ENCODE measurements at places on chromosomes 4 and X.

DNA sequence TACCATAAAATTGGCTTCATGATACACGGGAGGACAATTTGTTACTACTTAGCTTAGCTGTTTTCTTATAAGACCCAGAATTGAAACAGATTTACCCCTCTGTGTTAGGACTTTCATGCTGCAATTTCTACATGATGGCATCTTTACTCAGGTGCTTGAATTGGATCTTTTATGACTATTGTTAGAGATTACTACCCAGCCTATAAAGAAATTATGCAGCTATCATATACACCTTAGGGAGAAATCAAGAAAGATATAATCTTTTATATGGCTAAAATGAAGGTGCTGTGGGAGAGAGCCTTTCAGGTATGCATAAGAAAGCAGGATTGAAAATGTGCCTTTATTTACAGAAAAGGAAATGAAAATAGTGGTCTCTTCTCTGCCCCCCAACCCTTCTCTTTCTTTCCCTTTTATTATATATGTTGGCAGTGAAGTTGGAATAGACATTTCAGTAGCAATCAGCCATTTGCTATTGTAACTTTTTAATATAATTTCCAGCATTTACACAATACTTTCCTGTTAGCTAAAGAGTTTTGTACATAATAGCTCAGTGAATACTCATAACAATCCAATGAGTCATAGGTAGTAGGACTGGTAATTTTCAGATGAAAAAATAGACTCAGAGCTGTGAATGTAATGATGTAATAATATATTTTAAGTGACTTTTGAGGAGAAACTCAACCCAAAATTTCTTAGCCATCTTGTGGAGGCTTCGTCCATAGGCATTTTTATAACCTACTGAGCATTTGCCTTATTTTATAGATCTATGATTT is 311.8 kb downstream of the ADGRL3 start:
- DNase-seq = peak; percentile 78

DNA sequence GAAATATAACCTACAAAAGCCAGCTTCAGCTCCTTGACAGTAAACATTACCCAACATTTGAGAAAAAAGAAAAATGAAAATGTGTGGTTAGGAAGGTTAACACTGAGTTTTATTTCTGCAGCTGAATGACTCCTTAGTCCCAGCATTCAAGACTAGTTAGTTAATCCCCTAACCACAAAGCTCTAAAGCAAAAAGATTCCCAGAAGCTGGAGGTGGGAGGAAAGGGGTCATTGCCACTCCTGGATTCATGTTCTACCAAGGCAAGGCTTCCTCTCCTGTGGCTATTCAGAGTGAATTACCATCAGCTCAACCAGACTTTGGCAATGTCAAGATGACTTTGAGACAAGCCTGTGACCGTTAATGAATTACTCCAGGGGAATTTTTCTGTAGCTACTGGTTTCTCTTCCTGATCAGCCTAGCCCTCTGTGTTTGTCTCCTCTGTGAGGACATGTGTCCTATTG is 63.6 kb downstream of the HADH start:
- peak; percentile 35 for DNase-seq

GRCh38 chr4:183249854-183250253 is 70.2 kb downstream of the CLDN22 start:
- peak; percentile 27 for DNase-seq

DNA sequence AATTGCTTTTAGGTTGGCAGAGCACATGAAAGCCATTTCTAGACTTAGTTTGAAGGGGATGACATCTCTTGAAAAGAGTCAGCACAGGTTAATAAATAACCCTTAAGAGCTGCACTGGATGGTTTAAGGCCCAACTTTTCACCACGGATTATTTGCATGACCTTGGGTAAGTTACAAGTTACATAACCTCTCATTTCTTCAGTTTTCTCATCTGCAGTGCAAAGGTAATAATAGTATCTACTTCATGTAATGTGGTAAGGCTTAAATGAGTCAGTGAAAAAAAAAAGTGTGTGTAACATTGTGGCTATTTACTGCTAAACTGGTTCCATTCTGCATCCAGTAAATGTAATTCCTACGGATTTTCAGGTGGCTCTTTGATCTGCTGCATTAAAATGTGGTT is 715.8 kb downstream of the CCSER1 start:
- DNase-seq = no peak

GRCh38 chr4:38734446-38734845 is 48.3 kb downstream of the TLR10 start:
- DNase-seq = no peak

DNA sequence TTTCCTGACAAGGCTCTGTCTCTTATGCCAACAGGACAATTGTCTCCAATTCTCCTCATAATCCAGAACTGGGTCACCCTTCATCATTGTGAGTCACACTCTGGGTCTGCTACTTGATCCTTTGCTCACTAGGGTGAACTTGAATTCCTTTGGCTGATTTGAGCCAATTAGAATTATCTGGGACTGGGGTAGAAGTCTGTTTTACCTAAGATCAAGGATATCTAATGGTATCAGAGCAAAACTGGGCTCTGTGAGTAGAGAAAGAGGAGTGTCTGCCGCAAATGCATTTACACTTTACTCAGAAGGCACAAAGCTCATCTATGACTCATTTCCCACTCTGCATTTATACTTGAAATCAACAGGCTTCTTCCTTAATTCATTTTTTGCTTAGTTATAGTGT is 72.6 kb downstream of the PITX2 start:
- DNase-seq = peak; percentile 14

GRCh38 chrX:69229436-69229835 is 64.2 kb upstream of the PJA1 start:
- DNase-seq = peak; percentile 85

- DNase-seq = peak; percentile 28
Observed at GRCh38 chr4:124199755-124200154, 512.8 kb downstream of the ANKRD50 start.

DNA sequence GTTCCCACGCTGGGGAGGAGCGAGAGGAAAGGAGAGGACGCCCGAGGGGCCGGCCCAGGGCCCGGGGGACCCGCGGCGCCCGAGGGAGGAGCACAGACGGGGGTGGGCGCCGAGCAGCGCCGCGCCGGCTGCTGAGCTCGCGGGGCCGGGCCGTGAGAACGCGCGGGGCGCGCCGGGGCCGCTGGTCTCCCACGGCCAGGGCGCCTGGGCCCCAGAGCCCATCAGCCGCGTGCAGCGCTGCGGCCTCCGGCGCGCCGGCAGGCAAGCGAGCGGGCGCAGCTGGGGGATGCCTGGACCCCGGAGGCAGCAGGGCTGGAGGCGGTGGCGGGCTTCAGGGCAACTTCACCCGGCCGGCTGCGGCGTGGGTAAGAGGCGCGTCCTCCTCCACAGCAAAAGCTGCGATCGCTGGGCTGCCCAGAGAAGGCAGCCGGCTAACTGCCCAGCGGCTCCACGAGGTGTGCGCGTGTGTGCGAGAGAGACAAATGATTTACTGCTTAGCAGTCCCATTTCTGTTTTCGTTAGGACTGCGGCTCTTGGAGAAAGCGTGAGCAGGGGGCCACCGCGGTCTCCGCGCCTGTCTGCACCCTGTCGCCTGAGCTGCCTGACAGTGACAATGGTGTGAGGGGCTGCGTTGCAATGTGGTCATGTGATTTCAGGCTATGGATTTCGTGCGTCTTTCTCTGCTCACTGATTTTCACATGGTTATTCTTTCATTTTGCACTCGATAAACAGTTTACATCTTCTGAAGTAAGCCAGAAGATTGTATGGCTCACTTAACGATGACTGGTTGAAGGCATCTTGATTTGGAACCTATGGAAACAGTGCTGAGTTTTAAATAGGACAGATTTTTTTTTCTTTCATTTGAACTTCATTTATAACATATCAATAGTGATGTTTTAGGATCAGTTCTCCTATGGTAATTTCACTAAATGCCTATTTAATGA is 1.2 kb downstream of the GUCY1A1 start:
- DNase-seq = peak; percentile 24

- peak; percentile 14 for DNase-seq
Observed at GRCh38 chrX:50700921-50701320, 113.1 kb downstream of the SHROOM4 start.

DNA sequence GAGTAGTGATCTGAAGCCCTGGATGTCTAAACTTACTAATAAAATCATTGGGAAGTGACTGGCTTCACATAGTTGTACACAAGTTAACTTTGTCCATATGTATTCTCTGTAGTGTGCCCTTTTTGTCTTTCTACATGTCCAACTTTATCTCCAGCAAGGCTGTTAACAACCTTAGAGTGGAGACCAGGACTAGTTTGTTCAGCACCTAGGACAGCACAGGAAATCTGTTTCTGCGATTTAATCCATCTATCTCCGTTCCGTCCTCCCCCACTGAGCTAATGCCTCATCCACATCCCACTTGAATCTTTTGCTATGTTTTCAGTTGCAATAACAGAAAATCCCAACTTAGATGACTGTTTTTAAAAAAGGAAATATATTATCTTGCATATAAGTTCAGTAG is 3.4 kb upstream of the ARR3 start:
- no peak for DNase-seq

DNA sequence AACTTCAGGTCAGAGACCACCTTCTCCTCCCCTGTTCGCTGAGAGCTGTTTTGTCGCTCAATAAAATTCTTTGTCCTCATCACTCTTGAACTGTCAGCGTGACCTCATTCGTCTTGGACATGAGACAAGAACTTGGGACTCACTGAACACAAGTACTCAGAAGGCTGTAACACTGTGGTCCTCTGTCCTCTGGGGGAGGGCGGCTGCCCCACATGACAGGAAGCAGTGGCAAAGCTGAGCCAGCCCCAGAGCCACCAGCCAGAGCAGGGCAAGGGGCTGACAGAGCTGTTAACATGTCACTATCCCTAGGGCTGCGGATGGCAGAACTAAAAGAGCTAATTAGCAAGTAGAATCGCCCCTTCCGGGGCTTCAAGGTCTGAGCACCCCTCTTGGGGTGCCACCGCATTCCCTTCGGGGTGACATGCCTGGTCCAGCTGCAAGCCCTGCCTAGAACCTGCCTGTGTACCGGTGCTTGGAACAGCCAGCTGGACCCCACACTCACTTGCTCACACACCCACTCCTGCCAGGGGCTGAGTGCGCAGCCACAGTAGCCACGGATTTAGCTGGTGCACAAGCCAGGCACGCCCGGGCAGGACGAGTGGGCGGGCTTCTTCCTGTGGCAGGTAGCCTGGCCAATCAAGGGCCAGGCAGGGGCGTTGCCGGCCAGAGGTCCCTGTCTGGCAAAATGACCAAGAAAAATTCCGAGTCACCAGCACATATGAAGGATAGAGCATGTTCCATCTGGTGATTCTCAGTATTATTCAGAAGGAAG is 648.6 kb upstream of the AGA start:
- DNase-seq = no peak

- DNase-seq = no peak
Observed at GRCh38 chrX:91414713-91415112, 19.9 kb upstream of the PABPC5 start.

- DNase-seq = no peak
Observed at GRCh38 chrX:29225670-29226069, 638.4 kb downstream of the IL1RAPL1 start.

- no peak for DNase-seq
Observed at GRCh38 chr4:1166509-1167243, 5.7 kb downstream of the SPON2 start.

DNA sequence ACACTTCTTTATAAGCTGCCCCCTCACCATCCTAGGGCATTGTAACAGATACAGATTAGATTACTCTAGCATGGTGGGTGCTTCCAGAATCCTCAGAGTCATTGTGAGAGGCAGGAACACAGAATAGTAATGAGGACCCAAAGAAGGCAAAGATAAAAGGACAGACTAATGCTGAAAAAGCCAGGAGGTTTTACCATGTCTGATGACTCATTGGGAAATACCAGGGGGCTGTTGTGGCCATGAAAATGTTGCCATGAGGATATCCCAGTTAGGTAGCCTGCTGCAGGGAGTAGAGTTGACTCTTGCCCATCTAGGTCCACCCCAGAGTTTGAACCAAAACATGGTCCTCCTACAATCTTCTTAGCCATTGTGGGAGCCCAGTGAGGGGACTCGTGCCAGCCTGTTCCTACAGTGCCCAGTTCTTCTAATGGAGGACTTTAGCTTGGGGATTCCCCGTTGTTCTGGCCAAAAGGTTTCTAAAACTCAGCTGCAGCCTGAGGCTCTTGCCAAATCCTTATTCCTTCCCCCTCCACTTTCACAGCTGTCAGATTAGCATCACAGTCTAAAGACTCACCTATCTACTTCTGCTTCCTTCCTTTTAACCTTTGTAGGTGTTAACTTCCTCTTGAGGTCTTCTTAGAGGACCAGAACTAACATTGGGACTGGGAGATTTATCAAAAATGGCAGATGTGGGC is 586.0 kb upstream of the AADAT start:
- peak; percentile 50 for DNase-seq

- DNase-seq = peak; percentile 74
Observed at GRCh38 chrX:19670854-19671620, 155.7 kb upstream of the MAP3K15 start.

GRCh38 chrX:104195013-104195412 is 28.8 kb downstream of the FAM199X start:
- DNase-seq = no peak

- DNase-seq = peak; percentile 4
Observed at GRCh38 chrX:152072236-152072635, 66.1 kb downstream of the MAGEA10 start.

- peak; percentile 21 for DNase-seq
Observed at GRCh38 chrX:80335062-80335830, 85.0 kb upstream of the TENT5D start.

- DNase-seq = peak; percentile 38
Observed at GRCh38 chr4:15654593-15655222, 449 bp downstream of the FBXL5 start.

GRCh38 chr4:28354880-28355656 is 1494.4 kb downstream of the STIM2 start:
- no peak for DNase-seq

GRCh38 chr4:34720571-34720970 is 1523.7 kb downstream of the ARAP2 start:
- peak; percentile 71 for DNase-seq

- DNase-seq = no peak
Observed at GRCh38 chrX:136586386-136586785, 54.4 kb downstream of the VGLL1 start.

DNA sequence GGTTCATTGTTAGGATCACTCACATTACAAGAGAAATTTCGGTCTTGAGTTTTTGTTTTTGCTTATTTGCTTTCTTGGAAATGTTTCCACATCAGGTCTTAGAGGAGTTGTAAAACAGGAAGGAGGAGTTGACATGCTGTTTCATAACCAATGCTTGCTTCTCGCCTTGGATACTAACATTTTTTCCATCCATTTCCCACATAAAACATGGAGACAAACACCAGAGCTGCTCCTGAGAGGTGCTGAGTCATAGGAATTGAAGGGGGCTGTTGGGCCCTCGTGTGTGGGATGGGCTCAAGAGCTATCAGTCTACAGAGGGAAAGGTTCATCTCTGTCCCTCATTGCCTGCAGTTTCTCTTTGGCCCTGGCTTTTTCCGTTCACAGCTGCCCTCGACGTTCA is 29.9 kb downstream of the TBL1X start:
- DNase-seq = peak; percentile 29

GRCh38 chrX:37409278-37409677 is 60.1 kb downstream of the PRRG1 start:
- DNase-seq = no peak

GRCh38 chr4:148481636-148482035 is 39.4 kb upstream of the NR3C2 start:
- DNase-seq = no peak

GRCh38 chr4:92634882-92635281 is 331.1 kb downstream of the GRID2 start:
- no peak for DNase-seq
